ENCODE measurements at places on chromosomes 16 and 17. TPM values are rescaled to one million over a fixed set of nuclear protein-coding genes. Genes with fewer than 3 reads are reported as not detected.

The CCT6B gene
- total RNA-seq = 3.0 TPM

The KRTAP9-2 gene
- total RNA-seq = not detected

The KRTAP2-3 gene
- total RNA-seq = not detected

The PRDM7 gene
- total RNA-seq = not detected

The MPP3 gene
- 13.8 TPM for total RNA-seq

The CFAP52 gene
- 0.36 TPM for total RNA-seq

The ABCC12 gene
- total RNA-seq = 0.16 TPM

The LPO gene
- not detected for total RNA-seq

The PRAC2 gene
- total RNA-seq = not detected

All from hair follicle dermal papilla cell (primary cell).